Upper lobe of left lung (tissue), 6 donors: ENCODE measurements at places on chromosomes 1 and 21. TPM values are rescaled to one million over a fixed set of nuclear protein-coding genes. Genes with fewer than 3 reads are reported as not detected.
A peak's percentile ranks its signal among the peaks of the same experiment; 100 is the strongest.

GRCh38 chr21:31156662-31157061 lies 118.4 kb upstream of the KRTAP19-8 start:
- no peak for DNase-seq

DNA sequence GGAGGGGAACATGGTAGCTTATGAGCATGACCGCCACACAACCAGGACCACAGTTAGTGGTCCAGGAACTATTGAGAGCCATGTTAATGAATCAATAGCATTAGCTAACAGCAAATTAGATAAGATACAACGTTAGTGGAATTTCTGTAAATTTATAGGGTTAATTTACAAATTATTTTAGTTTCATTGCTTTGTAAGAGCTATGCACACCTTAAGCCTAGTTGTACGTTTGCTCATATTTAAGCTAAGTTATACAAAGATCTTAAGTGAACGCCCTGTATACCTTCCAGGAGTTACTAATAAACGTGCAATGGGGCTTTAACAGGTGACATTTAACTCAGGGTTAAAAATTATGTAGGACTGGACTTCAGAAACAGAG lies 749 bp downstream of the EXOSC10 start:
- no peak for DNase-seq

DNA sequence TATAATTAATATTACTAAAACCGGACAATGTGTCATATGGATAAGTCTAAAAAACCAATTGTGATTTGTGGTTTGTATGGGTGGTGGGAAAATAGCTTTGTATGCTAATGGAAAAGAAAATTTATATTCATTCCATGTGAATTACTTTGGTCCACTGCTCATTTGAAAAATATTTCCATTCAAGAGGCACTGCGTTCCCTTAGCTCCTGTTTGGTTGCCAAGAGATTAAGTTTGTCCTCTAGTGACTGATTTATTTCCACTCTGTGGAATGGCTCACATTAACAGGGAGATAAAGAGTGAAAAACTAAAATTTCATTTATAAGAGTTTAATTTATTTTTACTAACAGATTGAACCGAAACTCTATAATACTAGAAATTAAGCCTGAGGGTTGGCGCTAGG lies 744.1 kb upstream of the CHRM3 start:
- no peak for DNase-seq

DNA sequence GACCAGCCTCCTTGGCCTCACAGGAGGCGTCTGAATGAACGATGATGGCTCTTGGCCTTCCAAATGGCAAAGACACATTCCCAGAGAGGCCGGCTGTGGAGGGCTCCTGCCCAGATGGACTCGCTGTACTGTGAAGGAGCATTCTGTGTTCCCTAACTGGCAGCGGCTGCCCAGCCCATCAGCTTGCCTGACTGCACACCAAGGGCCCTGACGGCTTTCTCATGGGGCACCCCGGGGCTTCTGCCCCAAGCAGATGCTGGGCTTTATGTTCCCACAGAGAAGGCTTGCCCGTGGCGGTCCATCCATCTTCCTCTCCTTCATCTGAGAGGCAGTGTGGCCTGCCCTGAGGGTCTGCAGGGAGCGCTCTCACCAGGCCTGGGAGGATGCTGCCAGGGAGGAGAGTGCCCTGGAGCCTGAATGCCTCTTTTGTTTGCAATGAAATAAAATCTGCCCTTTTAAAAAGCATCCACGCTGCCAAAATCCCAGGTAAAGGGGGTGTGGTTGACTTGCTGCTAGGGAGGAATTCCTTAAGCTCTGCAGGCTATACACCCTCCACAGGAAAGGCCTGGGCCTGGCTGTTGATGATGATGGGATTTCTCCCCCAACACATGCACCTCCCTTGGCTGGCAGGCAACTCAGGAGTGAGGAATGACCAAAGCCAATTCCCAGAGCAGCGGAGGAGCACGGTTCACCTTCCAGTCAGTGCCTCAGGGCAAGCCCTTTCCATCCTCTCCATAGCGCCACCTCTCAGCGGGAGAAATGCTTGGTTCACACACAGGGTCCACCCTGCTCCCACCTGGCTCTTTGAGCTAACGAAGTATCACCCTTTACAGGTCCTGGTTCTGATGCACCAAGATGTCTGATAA lies 84.6 kb upstream of the SSX2IP start:
- peak; percentile 30 for DNase-seq

GRCh38 chr1:30036229-30036547 lies 687.2 kb downstream of the MATN1 start:
- DNase-seq: no peak

DNA sequence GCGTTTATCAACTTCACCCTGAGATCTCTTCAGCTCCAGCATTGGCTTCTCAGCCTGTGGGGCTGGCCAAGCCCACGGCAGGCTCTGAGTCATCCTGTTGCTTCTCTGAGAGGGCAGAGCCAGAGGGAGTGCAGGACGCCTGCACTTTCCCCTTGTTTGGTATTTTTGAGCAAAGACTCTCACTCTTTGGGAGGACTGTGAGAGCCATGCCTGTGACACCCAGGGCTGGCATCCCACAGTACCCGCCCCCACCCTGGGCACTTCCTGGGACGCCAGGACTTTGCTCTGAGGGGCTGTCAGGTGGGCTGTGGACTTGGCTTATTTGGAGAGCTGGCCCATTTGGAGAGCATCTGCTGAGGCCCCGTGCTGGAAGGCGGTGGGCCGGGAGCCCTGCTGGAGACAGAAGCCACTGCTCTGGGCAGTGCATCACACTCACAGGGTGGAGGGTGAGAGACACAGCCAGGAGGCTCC lies 37.4 kb downstream of the VANGL1 start:
- peak; percentile 66 for DNase-seq

GRCh38 chr21:33831962-33832659 lies 83.5 kb downstream of the ATP5PO start:
- no peak for DNase-seq

- no peak for DNase-seq
These were observed 19.9 kb downstream of the CLDN17 start for GRCh38 chr21:30146558-30147282.

GRCh38 chr1:3799976-3800685 lies 3.8 kb upstream of the LRRC47 start:
- no peak for DNase-seq

- DNase-seq: no peak
These were observed 55.9 kb downstream of the LEPR start for GRCh38 chr1:65476327-65476726.

DNA sequence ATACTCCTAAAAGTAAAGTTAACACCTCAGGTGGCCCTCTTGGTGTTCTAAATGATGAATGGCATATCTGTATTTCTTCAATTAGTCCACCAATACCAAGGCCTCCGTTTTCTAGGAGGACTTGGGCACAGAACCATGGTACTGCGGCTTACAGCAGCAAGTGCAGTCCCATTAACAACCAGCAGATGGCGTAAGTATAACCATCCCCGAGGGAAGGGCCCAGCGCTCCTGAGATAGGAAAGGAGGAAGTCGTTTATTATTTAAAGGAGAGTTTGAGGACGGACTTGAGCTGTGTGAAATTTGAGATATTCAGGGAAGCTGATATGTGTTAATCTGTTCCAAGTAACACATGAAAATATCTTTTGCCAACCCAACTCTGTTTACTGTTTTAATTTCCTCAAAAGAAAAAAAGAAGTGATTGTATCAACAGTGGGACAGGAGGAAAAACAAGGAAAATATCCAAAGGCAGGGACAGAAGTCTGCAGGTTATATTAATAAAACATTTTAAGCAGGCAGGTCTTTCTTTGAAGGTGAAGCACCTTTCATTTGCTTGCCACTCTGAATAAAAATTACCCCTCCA lies 37.7 kb upstream of the KCNJ15 start:
- peak; percentile 88 for DNase-seq

COL16A1 gene
- total RNA-seq: 15.2 TPM

NUDT4B gene
- total RNA-seq: not detected

GPR3 gene
- 0.39 TPM for total RNA-seq

RIPK4 gene
- total RNA-seq: 6.3 TPM

DENND2C gene
- total RNA-seq: 2.8 TPM

CRB1 gene
- total RNA-seq: 0.98 TPM

C1orf232 gene
- total RNA-seq: not detected

FAM72D gene
- 0.30 TPM for total RNA-seq

BLACAT1 gene
- total RNA-seq: 0.94 TPM

ROR1 gene
- total RNA-seq: 20.1 TPM
